Psoas muscle (tissue), 8 donors: ENCODE measurements at places on chromosomes 7 and 10. TPM values are rescaled to one million over a fixed set of nuclear protein-coding genes. Genes with fewer than 3 reads are reported as not detected.

DNA sequence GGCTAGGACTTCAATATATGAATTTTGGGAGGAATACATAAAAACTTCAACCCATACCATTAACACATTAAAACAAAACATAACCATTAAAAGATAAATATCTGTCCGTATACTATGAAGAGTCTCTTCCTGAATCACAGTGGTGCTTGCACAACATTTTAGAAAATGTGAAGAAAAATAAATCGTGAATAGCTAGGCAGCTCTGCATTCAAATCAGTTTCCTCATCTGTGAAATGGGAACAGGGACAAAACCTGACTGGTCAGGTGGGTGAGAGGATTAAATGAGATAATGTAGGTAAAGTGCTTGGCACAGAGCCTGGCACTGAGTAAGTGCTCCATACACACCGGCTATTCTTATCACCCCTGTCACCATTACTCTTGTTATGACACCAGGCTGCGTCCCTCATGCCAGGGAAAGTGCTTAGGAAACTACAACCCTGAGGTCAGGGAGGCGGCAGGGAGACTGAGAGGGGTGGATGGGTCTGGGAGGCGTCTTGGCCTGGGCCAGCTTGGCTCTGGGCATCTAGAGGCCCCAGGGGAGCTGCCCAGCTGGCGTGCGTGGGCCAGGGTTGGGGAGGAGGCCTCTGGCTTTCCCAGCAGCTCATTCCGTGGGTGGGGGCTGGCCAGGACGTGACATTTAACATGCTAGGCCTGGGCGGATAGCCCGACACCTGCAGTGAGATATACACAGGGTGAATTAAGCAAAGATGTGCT lies 78.3 kb downstream of the SH3PXD2A start:
- DNase-seq: peak; percentile 79

- peak; percentile 87 for DNase-seq
These were observed at the start of gene NT5C2 for GRCh38 chr10:103193107-103193819. Gene NT5C2, minus strand, starts transcription at chr10:103193272. Its CDS starts 18,314 bp downstream, at chr10:103174958.

GRCh38 chr10:47336387-47337134 lies 11.6 kb upstream of the RBP3 start:
- peak; percentile 17 for DNase-seq

GRCh38 chr10:129717816-129718547 lies 246.1 kb downstream of the EBF3 start:
- no peak for DNase-seq

Gene PDZD7
- 0.54 TPM for total RNA-seq

DNA sequence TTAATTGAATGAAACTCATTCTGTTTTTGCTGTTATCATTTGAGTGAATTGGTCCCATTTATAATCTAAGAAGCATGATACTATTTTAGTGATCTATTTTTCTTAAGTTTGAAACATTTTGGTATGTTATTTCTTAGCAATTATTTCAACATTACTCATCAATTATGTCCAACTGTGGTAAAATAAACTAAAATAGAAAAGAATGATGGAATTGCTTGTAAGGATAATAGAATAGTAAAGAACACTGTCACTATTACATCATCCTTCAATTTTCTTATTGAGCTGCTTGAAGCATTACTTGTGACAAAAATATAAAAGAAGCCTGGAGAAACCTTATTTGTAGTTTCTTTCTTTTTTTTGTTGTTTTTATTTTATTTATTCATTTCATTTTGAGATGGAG lies 42.4 kb downstream of the ZNF487 start:
- no peak for DNase-seq

- DNase-seq: no peak
These were observed 230.7 kb downstream of the RPS24 start for GRCh38 chr10:78264361-78264760.

- no peak for DNase-seq
These were observed 52.2 kb upstream of the SEC61G start for GRCh38 chr7:54811041-54811845.

DNA sequence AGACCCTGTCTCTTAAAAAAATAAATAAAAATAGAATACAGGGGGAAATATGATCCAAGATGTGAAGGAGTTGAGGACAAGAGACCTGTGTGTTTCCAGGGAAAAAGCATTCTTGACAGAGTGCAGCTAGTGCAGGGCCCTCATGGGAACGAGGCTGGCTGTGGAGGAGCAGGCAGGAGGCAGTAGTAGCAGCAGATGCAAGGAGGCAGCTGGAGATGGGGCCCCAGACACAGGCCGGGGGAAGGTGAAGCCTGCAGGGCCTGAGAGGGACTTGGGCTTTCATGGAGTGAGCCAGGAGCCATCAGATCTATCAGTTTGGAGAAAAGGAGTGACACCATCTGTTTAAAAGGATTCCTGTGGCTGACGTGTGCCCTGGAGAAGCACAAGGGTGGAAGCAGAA lies 71.4 kb upstream of the ZNF438 start:
- no peak for DNase-seq

GRCh38 chr10:24459836-24460235 lies 250.9 kb downstream of the KIAA1217 start:
- DNase-seq: no peak

Gene AUTS2
- 21.0 TPM for total RNA-seq

- DNase-seq: no peak
These were observed 718 bp upstream of the BPGM start for GRCh38 chr7:134645935-134646334.

- no peak for DNase-seq
These were observed 71.5 kb downstream of the GPR85 start for GRCh38 chr7:113015034-113015645.

DNA sequence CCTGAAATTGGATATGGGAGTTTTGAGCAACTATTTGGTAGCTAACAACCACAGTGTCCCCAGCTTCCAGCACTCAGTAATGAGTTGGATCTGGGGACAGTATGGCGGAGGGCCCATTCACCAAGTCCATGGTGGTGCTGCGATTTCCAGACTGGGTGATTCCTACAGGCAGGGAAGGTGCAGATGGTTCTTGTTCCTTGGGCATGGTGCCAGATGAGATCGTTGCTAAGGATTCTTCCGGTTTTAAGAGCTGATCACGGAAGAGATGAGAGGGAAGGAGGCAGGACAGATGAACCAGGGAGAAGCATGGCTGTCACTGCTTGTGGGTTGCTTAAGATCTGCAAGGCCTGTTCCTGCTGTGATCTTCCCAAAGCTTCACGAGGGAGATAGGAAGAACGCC lies 380.3 kb downstream of the TCERG1L start:
- DNase-seq: no peak

Gene ANKRD61
- total RNA-seq: 0.20 TPM

DNA sequence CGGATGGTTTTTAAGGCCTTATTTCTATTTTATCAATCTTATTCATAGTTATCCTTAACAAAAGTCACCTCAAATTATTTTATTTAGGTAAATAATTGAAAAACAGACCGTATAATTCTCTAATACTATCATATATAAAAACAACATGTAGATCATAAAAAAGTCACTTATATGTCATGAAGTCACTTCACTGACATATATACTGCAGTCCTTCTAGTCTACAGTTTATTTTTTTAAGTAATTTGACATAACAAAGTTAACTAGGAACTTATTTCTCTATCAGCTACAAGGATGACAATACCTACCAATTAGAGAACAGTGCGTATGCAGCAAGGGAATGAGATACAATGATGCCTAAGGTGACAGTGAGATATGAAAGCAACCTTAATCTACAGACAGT lies 26.2 kb downstream of the JMJD1C start:
- no peak for DNase-seq

DNA sequence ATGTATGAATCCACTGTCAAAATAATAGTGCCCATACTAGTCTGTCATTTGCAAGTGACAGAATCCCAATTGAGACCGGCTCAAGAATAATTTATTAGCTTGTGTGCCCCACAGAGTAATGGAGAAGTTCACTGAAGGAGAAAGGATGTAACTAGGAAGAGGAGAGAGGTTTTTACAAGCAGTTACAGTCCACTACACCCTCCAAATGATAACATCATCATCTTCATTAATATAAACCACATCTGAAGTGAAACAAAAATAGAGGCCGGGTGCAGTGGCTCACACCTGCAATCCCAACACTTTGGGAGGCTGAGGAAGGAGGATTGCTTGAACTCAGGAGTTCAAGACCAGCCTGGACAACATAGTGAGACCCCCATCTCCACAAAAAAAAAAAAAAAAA lies 226.8 kb downstream of the SKIDA1 start:
- DNase-seq: no peak

Gene DNAJC30
- total RNA-seq: 12.3 TPM

Gene SPDYE2B
- total RNA-seq: not detected

DNA sequence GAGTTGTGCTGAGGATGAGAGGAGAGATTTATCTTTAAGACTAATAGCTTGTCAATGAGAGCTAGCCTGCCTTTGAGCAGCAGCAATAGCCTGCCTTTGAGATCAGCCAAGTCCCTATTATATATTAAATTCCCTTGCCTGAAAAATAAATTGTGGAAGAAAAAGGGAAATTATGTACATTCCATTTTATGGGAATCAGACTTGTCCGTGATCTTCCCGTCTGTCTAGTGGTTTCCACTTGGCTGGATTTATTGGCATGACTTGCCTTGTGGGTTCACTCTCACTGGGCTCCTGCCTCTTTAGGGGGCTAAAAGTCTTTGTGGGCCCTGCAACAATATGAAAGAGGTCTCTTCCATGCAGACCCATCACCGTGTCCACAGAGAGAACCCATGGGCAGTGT lies 171.7 kb upstream of the FRMD4A start:
- DNase-seq: no peak

Gene CAV2
- 12.8 TPM for total RNA-seq

- DNase-seq: no peak
These were observed 83.4 kb downstream of the ZRANB1 start for GRCh38 chr10:125025341-125025740.

Gene FZD8
- 5.5 TPM for total RNA-seq

Gene LOXL4
- total RNA-seq: 5.7 TPM

GRCh38 chr10:89685936-89686335 lies 15.5 kb upstream of the KIF20B start:
- DNase-seq: no peak

DNA sequence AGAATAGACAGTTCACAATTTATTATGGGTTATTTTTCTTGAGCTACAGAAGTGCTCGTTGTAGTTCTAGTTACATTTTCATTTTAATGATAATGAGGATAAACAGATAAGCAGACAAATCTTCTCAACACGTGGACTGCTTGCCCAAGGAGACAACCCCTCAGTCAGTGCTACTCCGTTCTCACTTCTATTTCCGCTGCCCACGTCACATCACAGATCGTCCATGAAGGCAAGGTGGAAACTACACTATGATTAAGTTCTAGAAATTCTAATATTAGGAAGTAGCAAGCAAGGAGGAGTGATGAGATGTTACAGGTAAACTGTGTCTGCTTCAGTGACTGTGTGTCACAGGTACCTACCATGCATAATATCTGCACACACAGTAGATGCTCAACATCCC lies 210.5 kb downstream of the CHCHD3 start:
- DNase-seq: no peak

Gene TOMM7
- 465 TPM for total RNA-seq

Gene NRCAM
- total RNA-seq: 0.25 TPM

GRCh38 chr10:128386816-128387604 lies 260.8 kb upstream of the MKI67 start:
- peak; percentile 40 for DNase-seq

- peak; percentile 51 for DNase-seq
These were observed 28.2 kb downstream of the TSPAN15 start for GRCh38 chr10:69479240-69480067.

- no peak for DNase-seq
These were observed 50.0 kb downstream of the FIGNL1 start for GRCh38 chr7:50400114-50400513.

- no peak for DNase-seq
These were observed 20.3 kb upstream of the HYAL4 start for GRCh38 chr7:123824754-123825067.
